ENCODE measurements at places on chromosomes 16 and 17.

GRCh38 chr17:42525221-42525620 lies 10.8 kb upstream of the NAGLU start:
- peak; percentile 39 for DNase-seq

- DNase-seq, result no peak
Measured at GRCh38 chr17:56495556-56495955, 97.9 kb upstream of the NOG start.

- no peak for DNase-seq
Measured at GRCh38 chr17:80427366-80428282, 12.7 kb downstream of the ENDOV start.

DNA sequence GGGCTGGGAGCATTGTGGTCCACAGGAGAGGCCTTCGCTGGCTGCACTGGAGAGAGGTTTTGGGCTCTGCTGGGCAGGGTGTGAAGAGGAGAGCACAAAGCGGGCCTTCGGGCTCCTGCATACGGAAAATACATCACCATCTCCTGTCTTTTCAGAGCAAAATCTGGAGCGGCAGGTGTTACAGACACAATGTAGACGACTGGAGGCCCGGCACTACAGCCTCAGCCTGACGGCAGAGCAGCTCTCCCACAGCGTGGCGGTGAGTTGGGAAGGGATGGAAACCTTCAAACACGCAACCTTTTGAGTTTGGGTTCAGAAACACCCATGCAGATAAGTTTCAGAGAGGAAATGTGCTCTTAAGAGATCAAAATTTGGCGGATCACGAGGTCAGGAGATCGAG lies 17.9 kb downstream of the GINS2 start:
- no peak for DNase-seq

GRCh38 chr17:2703181-2703580 lies 8.4 kb downstream of the CLUH start:
- DNase-seq, result no peak

- no peak for DNase-seq
Measured at GRCh38 chr16:27103954-27104353, 37.2 kb downstream of the C16orf82 start.

GRCh38 chr17:19248151-19248927 lies 11.2 kb downstream of the EPN2 start:
- no peak for DNase-seq

DNA sequence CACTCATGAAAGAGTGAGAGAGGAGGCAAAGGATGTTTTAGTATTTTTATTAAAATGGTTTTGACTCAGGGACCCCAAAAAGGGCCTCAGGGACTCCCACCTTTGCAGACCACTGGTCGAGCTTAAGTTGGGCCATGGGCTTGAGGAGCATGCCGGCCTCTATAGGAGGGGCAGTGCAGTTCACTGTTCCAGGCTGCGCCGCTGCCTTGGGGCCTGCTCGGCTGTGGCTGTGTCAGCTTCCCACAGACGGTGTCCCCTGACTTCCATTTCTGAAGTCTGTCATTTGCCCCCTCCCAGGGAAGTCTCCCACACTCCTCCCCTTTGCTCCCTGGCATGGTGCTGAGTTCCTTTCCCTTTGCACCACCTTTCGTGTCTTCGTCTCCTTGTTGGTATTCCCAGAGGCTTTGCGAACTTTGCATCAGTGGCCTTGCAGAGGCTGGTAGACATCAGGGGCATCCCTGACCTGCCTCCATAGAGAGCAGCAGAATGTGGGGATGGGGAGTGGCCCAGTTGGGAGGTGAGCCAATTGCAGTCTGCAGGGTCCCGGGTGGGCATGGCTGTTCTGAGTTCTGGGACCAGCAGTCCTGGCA lies 17.1 kb downstream of the MPRIP start:
- DNase-seq, result no peak

DNA sequence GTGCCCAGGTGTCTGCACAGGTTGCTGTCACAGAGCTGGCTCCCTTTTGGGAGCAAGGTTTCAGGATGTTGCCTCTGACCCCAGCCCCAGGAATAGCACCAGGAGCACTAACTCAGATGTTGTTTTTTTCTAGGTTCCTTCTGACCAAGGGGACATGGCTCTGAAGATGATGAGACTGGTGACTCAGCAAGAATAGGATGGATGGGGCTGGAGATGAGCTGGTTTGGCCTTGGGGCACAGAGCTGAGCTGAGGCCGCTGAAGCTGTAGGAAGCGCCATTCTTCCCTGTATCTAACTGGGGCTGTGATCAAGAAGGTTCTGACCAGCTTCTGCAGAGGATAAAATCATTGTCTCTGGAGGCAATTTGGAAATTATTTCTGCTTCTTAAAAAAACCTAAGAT lies 28.1 kb downstream of the SCPEP1 start:
- peak; percentile 3 for DNase-seq

- DNase-seq, result no peak
Measured at GRCh38 chr16:17408955-17409441, 61.8 kb downstream of the XYLT1 start.

DNA sequence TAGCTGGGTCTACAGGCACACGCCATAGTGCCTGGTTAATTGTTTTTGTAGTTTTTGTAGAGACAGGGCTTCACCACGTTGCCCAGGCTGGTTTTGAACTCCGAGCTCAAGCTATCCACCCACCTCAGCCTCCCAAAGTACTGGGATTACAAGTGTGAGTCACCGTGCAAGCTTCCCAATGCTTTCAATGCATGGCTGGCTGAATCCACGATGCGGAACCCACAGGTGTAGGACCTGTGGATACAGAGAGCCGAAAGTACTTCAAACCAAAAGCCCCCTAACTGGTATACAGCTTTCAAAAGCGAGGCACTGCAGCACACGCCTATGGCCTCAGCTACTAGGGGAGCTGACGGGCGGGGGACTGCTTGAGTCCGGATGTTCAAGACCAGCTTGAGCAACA lies 44.8 kb downstream of the METTL16 start:
- no peak for DNase-seq

DNA sequence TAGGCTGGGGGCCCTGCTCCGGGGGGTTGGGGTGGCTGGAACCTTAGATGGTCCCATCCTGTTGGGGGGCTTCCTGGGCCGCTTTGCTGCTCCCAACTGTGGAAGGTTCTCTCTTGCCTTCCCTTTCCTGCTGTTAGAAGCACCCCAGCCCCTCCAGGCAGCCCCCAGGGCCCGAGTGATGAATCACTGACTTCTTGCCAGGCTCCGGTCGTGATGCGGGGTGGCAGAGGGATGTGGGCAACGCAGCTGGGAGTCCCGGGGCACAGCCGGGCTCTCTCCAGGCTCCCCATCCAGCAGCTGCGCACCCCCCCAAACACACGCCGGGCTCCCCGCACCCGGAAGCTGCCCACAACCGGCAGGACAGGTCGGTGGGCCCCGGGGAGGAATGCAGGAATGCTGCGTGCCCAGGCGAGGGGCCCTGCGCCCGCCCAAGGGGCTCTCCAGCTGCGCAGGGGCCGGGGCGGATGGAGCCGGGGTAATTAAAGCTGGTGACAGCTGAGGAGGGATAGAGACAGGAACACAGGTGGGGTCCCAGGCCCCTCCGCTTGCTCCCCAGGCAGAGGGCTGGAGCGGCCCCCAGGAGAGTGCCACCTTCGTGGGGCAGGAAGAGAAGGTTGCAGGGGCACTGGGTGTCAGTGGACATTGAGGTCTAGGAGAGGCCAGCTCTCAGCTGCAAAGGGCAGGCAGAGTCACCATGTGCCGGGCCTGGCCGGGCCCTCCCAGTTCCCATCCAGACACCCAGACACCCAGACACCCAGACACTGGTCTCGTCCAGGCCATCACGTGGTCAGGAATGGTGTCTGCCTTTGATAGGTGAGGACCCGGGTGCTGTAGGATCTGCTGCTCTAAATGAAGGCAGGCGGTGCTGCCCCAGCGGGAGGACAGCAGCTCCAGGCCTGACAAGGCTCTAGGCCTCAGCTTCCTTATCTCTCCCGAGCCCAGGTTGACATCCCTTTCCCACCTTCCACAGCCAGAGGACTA lies 15.0 kb upstream of the SLC38A10 start:
- no peak for DNase-seq

GRCh38 chr17:80145076-80146075 lies 1.6 kb downstream of the EIF4A3 start:
- no peak for DNase-seq

- peak; percentile 93 for DNase-seq
Measured at GRCh38 chr16:80540516-80541305, at the start of gene DYNLRB2. Gene DYNLRB2 (plus strand): TSS chr16:80540993. CDS start chr16:80541077, 84 bp downstream.

DNA sequence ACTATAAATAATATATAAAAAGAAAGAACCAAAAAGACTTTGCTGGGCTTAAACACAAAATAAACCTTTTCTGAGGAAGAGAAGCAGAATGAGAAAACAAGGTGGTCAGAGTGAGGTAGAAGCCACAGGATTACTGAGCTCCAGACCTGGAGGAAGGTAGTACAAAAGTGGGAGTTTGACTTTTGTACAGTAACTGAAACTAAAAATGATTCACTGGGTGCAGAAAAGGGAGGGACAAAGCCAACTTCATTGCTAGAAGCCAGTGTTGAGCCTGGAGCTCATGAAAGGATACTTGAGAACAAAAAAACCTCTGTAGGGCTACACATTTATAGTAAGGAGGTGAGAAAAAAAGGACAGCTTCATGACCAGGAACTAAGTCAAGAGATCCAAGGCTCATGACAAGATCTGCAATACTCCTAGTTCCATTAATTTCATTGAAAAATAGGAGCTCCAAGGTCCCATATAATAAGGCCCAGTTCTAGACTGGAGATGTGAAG lies 45.5 kb downstream of the PKD1L3 start:
- no peak for DNase-seq

DNA sequence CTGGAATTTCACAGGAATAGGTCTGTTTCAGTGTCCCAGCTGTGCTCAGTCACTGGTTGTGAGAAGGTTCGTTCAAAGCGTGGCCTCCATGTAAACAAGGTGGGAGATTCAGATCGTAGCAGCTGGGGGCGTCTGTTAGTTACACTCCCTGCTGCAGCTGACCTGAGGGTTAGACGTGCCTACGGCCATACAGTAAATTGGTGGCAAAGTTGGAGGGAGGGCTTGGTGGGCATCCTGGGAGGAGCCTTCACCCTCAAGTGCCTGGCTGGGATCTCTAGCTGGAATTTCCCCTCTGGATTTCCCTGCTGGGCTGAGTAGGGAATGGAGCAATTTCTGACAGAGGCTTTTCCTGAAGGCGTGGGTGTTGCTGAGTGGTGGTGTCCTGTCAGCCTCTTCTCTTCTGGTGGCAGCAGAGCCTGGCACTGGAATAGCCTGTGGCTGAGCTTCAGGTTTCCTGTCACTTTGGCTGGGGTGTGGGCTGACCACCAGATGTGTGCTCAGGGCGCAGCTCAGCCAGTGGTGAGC lies 6.4 kb downstream of the FCSK start:
- DNase-seq, result no peak

GRCh38 chr17:14044702-14045101 lies 24.6 kb upstream of the COX10 start:
- DNase-seq, result no peak

GRCh38 chr17:45106582-45106981 lies 25.7 kb downstream of the PLCD3 start:
- no peak for DNase-seq

DNA sequence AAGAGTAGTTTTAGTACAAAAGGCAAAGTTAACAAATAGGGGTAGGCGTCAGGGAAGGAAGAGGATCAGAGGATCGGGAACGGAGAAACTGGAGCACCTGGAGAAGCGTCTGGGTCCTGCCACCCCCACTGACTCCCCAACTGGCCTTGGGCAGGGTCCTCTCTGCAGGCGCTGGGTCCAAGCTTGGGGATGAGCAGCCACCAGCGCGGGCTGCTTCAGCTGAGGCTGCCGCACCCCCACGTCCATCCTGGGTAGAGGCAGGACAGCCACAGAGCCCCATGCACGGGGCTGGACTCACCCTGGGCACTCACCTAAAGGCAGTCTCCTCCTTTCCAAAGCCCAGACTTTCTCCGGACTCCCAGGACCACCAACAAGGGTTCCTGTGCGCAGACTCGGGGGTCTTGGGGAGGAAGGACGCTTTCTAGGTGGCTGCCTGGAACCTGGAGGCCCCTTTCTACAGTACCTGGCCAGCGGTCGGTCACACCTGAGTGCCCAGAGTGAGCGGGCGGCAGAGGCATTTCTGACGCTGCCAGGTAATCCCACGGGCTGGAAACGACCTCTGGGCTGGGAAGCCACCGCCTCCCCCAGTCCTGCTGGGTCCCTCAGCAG lies 1.1 kb downstream of the HS3ST6 start:
- no peak for DNase-seq

DNA sequence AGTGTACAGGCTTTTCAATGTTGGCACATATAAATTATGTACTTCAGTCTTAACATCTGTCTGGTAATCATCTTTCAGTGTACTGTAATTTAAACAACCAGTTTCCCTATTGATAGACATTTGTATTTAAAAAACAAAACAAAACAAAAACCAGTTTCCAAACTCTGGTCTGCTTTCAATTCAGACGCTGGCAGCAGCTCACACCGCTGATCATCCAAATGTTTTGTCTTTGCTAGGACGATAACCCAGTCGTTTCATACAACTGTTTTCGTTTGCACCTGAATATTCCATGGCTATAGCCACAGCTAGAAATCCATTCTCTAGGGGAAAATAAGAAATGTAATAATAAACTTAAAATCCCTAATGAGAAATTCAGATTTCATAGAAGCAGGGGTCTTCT lies 47.8 kb downstream of the RBFOX1 start:
- no peak for DNase-seq

DNA sequence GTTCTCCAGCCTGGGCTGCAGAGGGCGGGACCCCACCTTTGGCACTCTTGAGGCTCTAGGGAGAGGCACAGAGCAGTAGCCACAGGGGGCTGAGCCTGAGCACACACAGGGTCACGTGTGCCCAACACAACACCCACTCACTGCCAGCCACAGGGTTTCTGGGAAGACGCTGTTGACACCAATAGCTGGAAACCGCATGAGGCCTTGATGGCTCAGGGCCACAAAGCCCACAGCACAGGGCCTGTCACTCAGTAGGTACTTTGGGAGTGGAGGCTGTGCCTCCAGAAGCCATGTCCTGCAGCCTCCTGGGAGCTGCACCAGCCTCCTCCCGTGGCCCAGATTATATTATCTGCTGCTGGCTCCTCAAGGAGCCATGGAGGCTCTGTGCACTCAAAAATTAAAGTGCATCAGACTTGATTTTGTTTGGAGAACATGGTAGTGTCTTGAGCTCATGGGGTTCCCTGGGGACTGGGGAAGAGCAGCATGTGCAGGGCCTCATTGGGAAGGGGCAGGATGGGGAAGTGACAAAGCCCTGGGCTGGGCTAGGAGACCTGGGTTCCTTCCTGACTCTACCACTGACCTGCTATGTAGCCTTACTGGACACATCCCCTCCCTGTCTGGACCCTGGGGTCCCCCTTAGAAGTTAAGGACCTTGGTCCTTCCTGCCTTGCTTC lies 12.5 kb upstream of the SREBF1 start:
- DNase-seq, result no peak

GRCh38 chr16:48076455-48077012 lies 79.3 kb downstream of the ABCC12 start:
- DNase-seq, result peak; percentile 51

- DNase-seq, result no peak
Measured at GRCh38 chr17:16338391-16338790, 14.9 kb downstream of the CENPV start.
